Activated CD4-positive, alpha-beta T cell treated with anti-CD3 and anti-CD28 coated beads, Interleukin-2, amount 50 U/mL, for 48 hours (primary cell): ENCODE measurements at places on chromosomes 12 and 14.

GRCh38 chr14:57071639-57072038, 197.1 kb downstream of the EXOC5 start:
- no peak for DNase-seq

DNA sequence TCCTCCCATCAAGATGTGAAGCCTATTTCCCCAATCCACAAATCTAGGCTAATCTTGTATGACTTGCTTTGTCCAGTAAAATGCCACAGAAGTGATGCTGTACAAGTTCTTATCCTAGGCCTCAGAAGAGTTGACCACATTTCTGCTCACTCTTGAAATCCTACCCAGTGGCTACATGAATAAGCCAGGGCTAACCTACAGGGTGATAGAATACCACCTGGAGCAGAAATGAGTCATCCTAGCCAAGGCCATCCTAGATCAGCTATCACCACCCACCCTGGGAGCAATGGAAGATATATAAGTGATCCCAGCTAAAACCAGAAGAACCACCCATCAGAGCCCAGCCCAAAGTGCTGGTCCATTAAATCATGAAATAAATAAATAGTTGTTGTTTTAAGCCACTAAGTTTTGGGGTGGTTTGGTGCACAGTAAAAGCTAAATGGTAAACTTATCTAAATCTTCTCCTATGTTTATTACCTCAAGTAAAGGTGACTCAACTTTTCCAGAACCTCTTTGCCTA, 105.1 kb downstream of the RPS29 start:
- DNase-seq = no peak

- DNase-seq = no peak
Measured at GRCh38 chr14:32265584-32265983, 62.5 kb upstream of the RNU6-8 start.

DNA sequence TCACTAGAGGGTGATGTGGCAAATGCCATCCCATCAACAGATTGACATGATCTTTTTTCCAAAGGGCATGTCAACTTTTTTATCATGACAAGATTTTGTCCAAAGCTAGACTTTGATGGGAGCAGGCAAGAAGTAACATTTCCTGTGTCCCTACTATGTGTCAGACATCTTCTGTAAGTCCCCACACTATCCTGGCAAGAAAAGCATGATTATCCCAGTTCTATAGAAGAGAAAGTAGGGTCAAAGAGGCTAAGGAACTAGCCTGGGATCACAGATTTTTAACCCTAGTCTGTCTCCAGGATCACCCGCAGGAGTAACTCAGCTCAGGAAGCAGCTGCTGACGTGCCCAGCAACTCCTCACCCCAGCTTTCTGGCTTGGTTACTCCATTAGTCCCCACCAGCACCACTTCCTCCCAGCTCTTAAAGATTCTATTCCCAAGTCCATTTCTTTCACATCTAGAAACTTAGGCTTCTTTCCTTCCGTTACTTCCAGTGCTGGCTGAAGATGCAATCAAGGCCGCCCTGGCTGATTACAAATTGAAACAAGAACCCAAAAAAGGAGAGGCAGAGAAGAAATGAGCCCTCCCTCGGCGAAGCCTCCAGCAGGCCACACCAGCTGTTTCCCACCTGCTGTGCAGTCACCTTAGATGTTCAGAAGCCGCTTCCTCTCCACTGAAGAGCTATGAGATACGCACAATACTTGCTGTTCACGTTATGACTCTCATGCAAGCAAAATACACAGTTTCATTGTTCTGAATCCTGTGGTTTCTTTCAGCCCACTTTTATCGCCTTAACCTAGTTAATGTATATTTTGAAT, 6.2 kb downstream of the ISCU start:
- DNase-seq = peak; percentile 59
